Tibial nerve (tissue), 4 donors: ENCODE measurements at places on chromosomes 12 and 14. TPM values are rescaled to one million over a fixed set of nuclear protein-coding genes. Genes with fewer than 3 reads are reported as not detected.

Gene CACNA2D4
- 16.2 TPM for total RNA-seq

Gene SLC38A4
- not detected for total RNA-seq

Gene RPS6KA5
- total RNA-seq = 12.7 TPM

Gene MUCL1
- total RNA-seq = not detected

Gene NGB
- total RNA-seq = not detected

Gene OR4E2
- not detected for total RNA-seq

Gene PRR4
- total RNA-seq = 2.2 TPM

Gene HOXC6
- 8.4 TPM for total RNA-seq

Gene AJUBA
- total RNA-seq = 29.9 TPM

Gene ZDHHC22
- not detected for total RNA-seq

Gene VPS29
- total RNA-seq = 142 TPM

Gene GLI1
- total RNA-seq = 16.2 TPM

Gene MDGA2
- total RNA-seq = not detected

Gene SOX5
- total RNA-seq = 35.3 TPM

Gene CCNT1
- total RNA-seq = 26.9 TPM

Gene TAS2R10
- 1.7 TPM for total RNA-seq

Gene PSMB11
- not detected for total RNA-seq

Gene TMEM30B
- total RNA-seq = 32.9 TPM

Gene IL22
- not detected for total RNA-seq

Gene CISTR
- total RNA-seq = not detected

Gene NANOG
- 0.87 TPM for total RNA-seq

Gene ARMH4
- 3.6 TPM for total RNA-seq

Gene KCNC2
- total RNA-seq = not detected

Gene DCN
- 3,160 TPM for total RNA-seq

Gene POTEG
- not detected for total RNA-seq

Gene AMN
- not detected for total RNA-seq

Gene TTC9
- total RNA-seq = 5.0 TPM

Gene LRIG3
- total RNA-seq = 120 TPM

Gene YAF2
- total RNA-seq = 39.3 TPM

Gene CD4
- total RNA-seq = 12.6 TPM

Gene ZNF891
- 5.1 TPM for total RNA-seq

Gene B3GNT4
- not detected for total RNA-seq

Gene OAS1
- total RNA-seq = 12.9 TPM

Gene DLK1
- not detected for total RNA-seq

Gene OR8S1
- not detected for total RNA-seq

Gene NDRG2
- total RNA-seq = 971 TPM

Gene CCDC196
- not detected for total RNA-seq

Gene LALBA
- total RNA-seq = not detected
